ENCODE measurements at places on chromosomes 6 and 20.

DNA sequence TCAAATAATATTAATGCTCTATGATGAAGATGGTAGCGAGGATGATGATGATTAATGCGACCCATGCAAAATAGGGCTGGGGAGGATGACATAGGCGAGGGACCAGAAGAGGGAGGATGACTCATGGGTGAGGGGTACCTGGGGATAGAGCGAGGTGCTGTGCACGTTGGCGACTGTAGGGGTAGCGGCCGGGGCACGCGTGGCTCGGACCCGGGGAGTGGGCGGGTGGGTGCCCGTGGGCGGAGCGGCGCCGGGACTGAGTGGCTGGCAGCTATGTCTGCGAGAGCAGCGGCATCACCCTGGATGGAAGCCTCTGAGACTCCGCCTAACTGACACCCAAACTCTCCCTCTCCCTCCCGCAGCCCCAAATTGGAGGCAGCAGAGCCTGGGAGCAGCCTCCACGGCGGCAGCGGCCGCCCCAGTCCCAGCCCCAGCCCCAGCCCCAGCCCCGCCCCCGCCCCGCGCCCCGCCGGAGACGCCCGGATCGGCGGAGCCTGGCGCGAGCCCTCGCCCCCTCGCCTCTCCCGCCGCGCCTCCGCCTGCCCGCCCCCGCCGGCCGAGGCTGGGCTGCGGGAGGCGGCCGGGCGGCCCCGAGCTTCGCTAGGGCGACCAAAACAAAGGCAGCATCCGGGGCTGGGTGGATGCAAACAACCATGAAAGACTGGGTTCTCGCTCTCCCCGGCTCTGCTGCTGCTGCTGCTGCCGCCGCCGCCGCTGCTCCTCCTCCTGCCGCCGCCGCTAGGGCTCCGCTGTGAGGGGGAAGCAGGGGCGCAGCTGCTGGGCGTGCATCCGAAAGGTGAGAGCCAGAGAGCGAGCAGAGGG lies at the start of gene RIMS1:
RIMS1 (plus strand) TSS at position 367 of the 822 bp plus-strand sequence. CDS start 474 bp downstream, outside the sequence.
- DNase-seq, result no peak

DNA sequence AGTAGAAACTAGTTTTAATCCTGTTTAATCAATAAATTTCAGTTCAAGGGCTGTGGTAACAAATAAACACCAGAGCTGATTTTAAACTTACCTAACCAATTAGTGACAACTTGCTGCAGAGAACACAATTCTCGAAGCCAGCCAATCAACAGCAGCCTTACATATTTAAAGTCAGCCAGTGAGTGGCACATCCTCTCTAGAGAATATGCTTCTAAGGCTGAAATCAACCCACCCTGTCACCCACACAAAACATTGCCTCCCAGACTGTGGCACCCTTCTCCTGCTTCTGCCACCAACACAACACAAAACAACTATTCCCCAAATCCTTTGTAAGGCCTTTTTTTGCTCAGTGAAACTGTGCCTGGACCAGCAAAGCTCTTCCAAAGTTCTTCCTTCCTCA lies 306.0 kb downstream of the EYA4 start:
- no peak for DNase-seq

DNA sequence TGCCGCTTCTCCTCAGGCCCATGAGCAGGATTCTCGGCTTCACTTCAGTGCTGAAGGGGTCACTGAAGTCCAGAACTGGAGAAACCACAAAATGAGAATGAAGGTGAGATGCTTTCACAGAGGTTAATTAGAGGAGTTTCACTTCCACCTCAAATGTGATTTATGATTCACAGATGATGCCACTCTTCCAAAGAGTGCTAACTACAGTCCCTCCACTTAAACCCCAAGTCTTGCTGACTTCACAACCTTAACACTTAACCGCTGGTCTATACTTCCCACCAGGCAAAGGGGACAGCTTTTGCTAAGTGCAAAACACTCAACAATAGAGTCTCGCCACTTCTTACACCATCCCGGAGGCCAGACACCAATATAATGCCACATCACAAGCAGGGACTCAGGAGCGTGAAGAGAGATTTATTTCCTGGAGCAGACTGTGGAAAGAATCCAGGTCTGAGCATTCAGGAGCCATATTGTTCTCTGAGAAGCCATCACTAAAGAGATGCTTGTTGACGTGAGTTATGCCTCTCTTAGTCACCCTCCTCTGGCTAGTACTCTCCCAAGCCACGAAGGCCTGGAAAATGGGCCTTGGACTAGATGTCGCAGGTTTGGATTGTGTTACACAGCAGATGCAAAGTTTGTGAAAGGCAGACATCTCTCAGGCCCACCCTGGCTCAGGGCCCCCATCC lies 24.4 kb downstream of the RRAGD start:
- no peak for DNase-seq

- no peak for DNase-seq
These were observed 64.2 kb upstream of the CCN6 start for GRCh38 chr6:111989743-111990142.

DNA sequence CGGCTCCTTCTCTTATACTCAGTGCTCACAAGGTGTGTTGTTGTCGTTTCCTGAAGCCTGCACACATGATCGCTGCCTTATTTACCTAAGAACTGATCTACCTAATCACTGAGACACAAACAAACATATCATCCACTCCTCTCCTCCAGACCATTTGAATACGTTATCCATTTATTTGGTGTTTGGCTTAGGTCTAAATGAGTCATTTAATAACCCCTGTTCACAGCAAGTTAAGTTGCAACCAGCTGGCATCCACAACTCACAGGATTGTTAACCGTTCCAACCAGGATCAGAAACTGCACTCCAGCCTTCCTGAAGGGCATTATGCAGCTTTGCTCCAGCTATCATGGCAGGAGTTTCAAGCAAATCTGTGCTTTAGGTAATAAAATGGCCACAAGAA lies 511.1 kb upstream of the MAP3K7 start:
- no peak for DNase-seq

- DNase-seq, result no peak
These were observed 70.9 kb upstream of the UFL1 start for GRCh38 chr6:96450770-96451130.

DNA sequence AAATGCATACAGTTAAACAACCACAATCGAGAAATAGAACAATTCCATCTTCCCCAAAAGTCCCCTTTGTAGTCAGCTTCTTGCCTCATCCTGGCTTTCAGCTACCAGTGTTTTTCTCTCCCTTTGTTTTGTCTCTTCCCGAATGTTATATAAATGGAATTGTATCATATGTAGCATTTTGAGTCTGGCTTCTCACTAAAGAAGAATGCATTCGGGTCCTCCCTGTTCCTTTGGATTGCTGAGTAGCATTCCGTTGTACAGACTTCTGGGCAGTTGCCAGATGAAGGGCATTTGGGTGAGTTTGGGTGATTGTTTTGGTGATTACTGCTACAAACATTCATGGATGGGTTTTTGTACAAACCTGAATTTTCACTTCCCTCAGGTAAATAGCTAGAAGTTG lies 27.8 kb downstream of the PRPH2 start:
- DNase-seq, result no peak

GRCh38 chr20:18728165-18728869 lies 85.3 kb upstream of the SCP2D1 start:
- no peak for DNase-seq

DNA sequence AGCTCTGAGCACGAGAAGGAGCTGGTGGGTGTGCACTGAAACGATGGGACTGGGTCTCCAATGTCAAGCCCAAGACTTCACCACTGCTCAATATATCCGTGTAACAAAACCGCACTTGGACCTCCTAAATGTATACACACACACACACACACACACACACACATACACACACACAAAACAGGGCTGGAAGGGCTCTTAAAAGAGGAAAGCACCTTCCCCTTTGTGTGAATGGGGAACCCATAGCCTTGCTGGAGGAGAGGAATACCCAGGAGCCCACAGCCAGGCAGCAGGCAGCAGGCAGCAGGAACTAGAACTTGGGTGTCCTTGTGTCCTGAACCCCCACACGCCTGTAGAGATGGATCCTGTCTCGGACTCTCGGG lies 29.8 kb downstream of the TGM2 start:
- no peak for DNase-seq
